Activated CD8-positive, alpha-beta T cell treated with anti-CD3 and anti-CD28 coated beads for 36 hours (primary cell): ENCODE measurements at places on chromosomes 12 and 14. TPM values are rescaled to one million over a fixed set of nuclear protein-coding genes. Genes with fewer than 3 reads are reported as not detected.

Gene KIF5A
- 1.2 TPM for total RNA-seq

Gene PRB3
- total RNA-seq: not detected

DNA sequence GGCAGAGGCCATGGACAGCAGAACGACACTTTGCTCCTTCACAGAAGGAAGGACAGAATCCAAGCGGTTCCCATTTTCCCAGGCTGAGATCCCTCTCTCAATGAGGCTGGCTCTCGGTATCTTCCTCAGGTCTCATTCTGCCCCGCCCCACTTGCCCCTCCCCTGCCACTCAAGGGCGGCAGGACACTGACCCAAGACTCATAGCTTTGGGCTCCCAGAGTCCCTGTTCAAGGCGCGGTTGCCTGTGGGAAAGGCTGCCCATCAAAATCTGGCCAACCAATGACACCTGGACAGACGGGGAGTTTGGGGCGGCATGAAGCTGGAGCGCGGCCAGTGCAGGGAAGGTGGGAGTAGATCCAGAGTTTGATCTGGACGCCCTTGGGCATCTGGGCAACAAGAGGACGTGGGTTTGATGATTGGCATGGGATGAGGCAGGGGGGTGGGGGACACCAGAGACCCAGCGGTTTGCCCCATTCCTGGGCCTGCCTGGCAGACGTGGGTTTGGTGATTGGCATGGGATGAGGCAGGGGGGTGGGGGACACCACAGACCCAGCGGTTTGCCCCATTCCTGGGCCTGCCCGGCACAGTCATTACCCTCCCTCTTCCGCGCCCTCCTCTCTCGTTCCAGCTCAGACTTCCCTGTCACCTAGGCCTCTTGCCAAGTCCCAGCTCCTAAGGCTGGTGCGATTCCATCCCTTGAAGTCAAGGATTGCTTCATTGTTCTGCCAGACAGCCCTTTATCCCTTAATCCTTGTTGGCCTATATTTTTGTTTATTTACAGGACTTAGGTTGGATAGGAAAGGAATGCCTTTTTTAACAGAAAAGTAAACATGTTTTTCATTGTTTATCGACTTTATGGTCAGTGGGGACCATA, 92.1 kb downstream of the NINJ2 start:
- peak overlapping the region; percentile 10 for H3K4me3 ChIP-seq
- peaks cover 3% of the 10 kb centered on the region for H3K36me3 ChIP-seq
- no peak overlapping the region for H3K27ac ChIP-seq

GRCh38 chr12:56983386-56983785, 23.0 kb downstream of the ZBTB39 start:
- peaks cover 5% of the 10 kb centered on the region for H3K4me1 ChIP-seq
- H3K27ac ChIP-seq: no peak overlapping the region
- no peaks in the 10 kb centered on the region for H3K36me3 ChIP-seq
- DNase-seq: no peak
- peaks cover 1% of the 10 kb centered on the region for H3K27me3 ChIP-seq
- no peak overlapping the region for H3K4me3 ChIP-seq

GRCh38 chr12:52660934-52661499, 9.0 kb upstream of the KRT2 start:
- no peak for DNase-seq
- H3K27ac ChIP-seq: no peak overlapping the region
- no peaks in the 10 kb centered on the region for H3K27me3 ChIP-seq
- peaks cover 7% of the 10 kb centered on the region for H3K4me1 ChIP-seq
- H3K36me3 ChIP-seq: no peaks in the 10 kb centered on the region
- H3K4me3 ChIP-seq: no peak overlapping the region

DNA sequence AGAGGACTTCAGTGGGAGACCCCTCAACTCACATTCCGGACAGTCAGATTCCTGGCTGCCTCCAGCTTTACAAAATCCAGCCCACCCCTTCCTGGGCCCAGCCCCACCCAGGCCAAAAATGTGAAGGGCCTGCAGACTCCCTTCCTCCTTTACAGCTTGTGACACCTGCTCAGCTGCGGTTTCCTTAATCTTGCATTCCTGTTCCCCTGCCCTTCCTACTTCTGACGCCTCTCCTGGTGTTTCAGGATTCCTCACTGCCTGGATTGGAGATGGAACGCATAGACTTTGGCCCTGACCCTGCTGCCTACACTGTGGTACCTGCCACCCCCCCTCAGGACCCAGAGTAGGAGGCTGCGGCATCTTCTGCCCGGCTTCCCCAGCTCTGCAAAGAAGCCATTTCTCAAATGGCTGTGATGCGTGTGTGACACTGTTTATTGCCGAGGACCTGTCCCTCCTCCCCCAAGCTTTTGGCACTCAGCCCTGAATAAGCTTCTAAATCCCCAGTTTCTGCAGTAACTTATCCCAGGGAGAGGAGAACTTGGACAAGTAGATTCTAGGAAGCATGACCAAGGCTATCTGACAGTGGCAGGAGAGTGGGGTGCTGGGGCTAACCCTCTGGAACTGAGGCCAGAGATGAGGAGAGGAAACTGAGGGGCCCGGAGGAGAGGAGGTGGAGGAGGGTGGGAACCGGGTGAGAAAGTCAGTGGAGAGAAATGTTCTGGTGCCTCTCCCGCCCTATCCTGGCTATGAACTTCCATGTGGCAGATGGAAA, 24.9 kb upstream of the BCDIN3D start:
- H3K4me3 ChIP-seq: no peak overlapping the region
- no peaks in the 10 kb centered on the region for H3K27me3 ChIP-seq
- DNase-seq: no peak
- H3K36me3 ChIP-seq: no peaks in the 10 kb centered on the region
- no peaks in the 10 kb centered on the region for H3K4me1 ChIP-seq
- no peak overlapping the region for H3K27ac ChIP-seq

DNA sequence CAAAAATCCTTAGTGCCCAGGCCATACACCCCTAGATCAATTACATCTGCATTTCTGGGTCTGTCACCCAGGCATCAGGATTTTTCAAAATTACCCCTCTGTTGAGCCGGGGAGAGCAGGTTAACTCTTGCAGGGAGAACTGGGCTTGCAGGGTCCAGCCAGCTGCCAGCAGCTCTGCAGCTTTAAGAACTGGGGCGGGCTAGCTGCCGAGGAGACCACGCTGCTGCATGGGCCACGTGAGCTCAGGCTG, at the start of gene DGLUCY:
DGLUCY (plus strand) TSS at position 245 of the 250 bp plus-strand sequence. CDS start 46,222 bp downstream, outside the sequence.
- peak; percentile 87 for DNase-seq
- peak within 1 kb of the TSS; percentile 92 for H3K4me3 ChIP-seq
- H3K27ac ChIP-seq: peak within 1 kb of the TSS; percentile 92

DNA sequence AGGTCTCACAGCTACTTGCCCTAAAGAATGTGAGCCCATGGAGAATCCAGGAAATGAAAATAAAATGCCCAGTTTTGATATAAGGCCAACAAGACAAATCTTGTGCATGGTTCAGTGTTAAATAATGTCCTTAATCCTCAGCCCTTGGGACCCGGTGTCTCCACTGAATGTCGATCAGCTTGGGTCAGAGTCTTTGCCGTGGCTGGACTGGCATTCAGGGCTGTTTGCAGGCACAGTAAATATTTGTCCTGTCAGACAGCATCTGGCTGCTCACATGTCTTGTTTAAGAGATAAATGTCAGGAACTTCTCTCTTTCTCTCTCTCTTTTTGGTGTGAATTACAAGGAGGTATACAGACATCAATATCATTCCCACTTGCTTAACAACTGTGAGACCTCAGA, 452.5 kb downstream of the FUT8 start:
- DNase-seq: no peak
- H3K36me3 ChIP-seq: no peaks in the 10 kb centered on the region
- H3K4me1 ChIP-seq: peaks cover 61% of the 10 kb centered on the region
- H3K27ac ChIP-seq: no peak overlapping the region

Gene KERA
- total RNA-seq: not detected

DNA sequence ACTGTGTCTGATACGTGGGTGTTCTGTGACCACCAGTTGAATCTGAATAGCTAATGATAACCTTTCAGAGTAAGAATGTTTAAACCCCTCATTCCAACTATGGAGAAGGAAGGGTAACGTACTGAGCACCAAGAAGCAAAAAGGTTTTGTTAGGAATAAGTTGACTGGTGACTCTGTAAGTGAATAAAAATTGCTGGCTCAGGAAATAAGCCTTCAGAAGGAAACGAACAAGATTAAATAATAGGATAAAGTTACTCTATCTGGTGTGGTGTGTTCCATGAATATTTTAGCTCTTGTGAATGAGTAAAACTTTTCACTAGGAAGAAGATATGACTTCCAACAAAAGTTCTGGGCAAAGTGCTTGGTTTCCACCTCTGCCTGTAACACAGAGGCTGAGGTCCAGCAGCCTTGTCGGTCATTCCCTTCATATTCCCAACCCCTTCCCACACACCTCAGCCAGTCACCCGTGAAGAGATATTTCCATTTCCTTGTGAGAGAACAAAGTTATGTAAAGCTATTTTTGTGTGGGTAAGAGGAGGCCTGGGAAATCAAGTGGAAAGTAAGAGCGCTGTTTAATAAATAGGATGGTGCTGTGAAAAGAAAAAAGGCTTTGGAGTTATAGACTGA, 47.1 kb downstream of the ARF6 start:
- peaks cover 43% of the 10 kb centered on the region for H3K4me1 ChIP-seq
- no peaks in the 10 kb centered on the region for H3K27me3 ChIP-seq
- peak overlapping the region; percentile 78 for H3K27ac ChIP-seq
- no peak for DNase-seq
- H3K4me3 ChIP-seq: no peak overlapping the region

- H3K4me1 ChIP-seq: peaks cover 75% of the 10 kb centered on the region
- peaks cover 96% of the 10 kb centered on the region for H3K36me3 ChIP-seq
- peak overlapping the region; percentile 54 for H3K4me3 ChIP-seq
- H3K27me3 ChIP-seq: no peaks in the 10 kb centered on the region
- no peak for DNase-seq
These were observed 25.8 kb downstream of the RESF1 start for GRCh38 chr12:31984806-31985591.

Gene TMEM229B
- 1.6 TPM for total RNA-seq

Gene KLHL33
- total RNA-seq: 0.59 TPM

GRCh38 chr12:50111395-50111692, 692 bp upstream of the COX14 start:
- H3K36me3 ChIP-seq: peaks cover 8% of the 10 kb centered on the region
- no peak for DNase-seq
- peak overlapping the region; percentile 95 for H3K4me3 ChIP-seq
- peaks cover 30% of the 10 kb centered on the region for H3K4me1 ChIP-seq
- peak overlapping the region; percentile 83 for H3K27ac ChIP-seq

Gene RNASE1
- total RNA-seq: not detected

GRCh38 chr12:30974746-30975500, 48.4 kb downstream of the TSPAN11 start:
- no peaks in the 10 kb centered on the region for H3K4me1 ChIP-seq
- H3K27me3 ChIP-seq: peaks cover 7% of the 10 kb centered on the region
- no peaks in the 10 kb centered on the region for H3K36me3 ChIP-seq
- DNase-seq: no peak

DNA sequence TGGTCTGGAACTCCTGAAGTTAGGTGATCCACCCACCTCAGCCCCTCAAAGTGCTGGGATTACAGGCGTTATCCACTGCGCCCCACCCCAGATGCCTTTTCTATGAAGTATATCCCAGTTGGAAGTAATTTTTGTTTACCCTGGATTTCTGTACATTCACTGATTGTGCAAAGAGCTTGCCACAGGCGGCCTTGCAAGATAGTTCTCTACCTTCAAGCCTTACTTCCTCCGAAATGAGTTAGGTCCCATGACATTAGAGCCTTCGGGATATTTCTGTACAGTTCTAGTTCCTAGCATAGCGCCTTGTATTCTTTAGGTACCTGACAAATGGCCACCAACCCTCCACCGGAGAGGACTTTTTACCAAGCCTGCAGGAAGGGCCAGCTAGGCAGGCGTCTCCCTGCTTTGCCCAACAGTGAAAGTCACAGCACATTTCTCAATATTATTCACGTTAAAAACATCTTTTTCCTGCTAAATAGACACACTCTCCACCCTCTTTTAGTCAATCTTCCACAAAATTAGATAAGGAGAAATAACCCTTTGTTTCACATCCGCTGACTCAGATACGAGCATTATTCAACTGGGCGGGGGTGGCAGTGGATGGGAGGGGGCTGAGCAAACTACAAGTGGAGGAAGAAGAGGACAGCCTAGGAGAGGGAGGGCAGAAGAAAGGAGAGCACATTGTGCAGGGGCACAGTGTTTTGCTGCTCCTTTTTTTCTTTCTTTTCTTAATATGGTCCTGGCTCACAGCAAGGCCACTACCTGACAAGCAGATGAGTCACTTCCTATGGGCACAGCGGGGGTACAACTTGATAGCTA, 40.0 kb upstream of the CAPRIN2 start:
- H3K4me1 ChIP-seq: peaks cover 14% of the 10 kb centered on the region
- peak overlapping the region; percentile 63 for H3K27ac ChIP-seq
- peak; percentile 72 for DNase-seq

DNA sequence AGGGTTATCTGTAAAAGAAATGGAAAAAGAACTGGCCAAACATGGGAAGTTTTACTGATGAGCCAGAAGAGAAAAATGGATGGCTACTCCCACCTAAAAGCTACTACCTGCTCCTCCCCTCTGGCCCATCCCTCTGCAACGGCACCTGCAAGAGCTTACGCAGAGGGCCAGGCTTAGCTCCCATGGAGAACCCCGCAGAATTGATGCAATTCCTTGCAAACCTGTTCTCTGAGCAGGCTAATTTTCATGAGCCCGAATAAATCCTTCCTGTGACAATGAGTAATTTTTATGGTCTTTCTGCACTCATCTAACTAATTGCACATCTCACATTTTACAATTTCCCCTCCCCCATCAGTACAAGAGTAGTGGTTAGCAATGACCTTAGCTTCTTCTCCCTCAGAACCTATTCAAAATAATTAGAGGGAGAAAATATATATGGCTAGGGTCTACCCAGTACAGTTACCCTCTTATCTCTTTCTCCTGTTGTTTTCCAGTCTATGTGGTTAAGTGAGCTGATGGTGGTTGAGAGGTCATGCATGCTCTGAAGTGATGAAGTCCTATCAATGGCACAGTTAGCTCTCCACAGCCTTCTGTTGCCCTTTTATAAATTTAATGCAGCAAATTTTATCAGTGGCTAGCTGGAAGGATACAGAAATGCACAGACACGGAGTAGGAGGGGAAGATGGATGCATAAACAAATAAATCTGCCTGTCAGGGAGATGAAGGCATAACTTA, 67.7 kb upstream of the NTF3 start:
- no peaks in the 10 kb centered on the region for H3K27me3 ChIP-seq
- H3K4me3 ChIP-seq: no peak overlapping the region
- H3K27ac ChIP-seq: no peak overlapping the region
- no peaks in the 10 kb centered on the region for H3K36me3 ChIP-seq
- H3K4me1 ChIP-seq: no peaks in the 10 kb centered on the region
- DNase-seq: no peak

Gene GEMIN2
- 21.6 TPM for total RNA-seq

Gene CISTR
- total RNA-seq: not detected

- H3K27me3 ChIP-seq: peaks cover 3% of the 10 kb centered on the region
- DNase-seq: no peak
- no peak overlapping the region for H3K27ac ChIP-seq
- no peaks in the 10 kb centered on the region for H3K36me3 ChIP-seq
- H3K4me1 ChIP-seq: peaks cover 6% of the 10 kb centered on the region
These were observed 53.0 kb upstream of the BCL11B start for GRCh38 chr14:99325016-99325415.

- H3K27me3 ChIP-seq: peaks cover 9% of the 10 kb centered on the region
- H3K4me1 ChIP-seq: no peaks in the 10 kb centered on the region
- DNase-seq: no peak
- no peak overlapping the region for H3K4me3 ChIP-seq
- H3K27ac ChIP-seq: no peak overlapping the region
- no peaks in the 10 kb centered on the region for H3K36me3 ChIP-seq
These were observed 44.6 kb downstream of the SRGAP1 start for GRCh38 chr12:63888908-63889635.
